ENCODE measurements at places on chromosomes 12 and 14. TPM values are rescaled to one million over a fixed set of nuclear protein-coding genes. Genes with fewer than 3 reads are reported as not detected.

SMOC1 gene
- 14.9 TPM for total RNA-seq

MYO1H gene
- total RNA-seq: 2.0 TPM

STYX gene
- 12.5 TPM for total RNA-seq

KRT82 gene
- total RNA-seq: not detected

MIP gene
- total RNA-seq: not detected

AQP6 gene
- 0.77 TPM for total RNA-seq

PLEK2 gene
- total RNA-seq: 0.76 TPM

SELPLG gene
- 4.5 TPM for total RNA-seq

DPF3 gene
- 23.3 TPM for total RNA-seq

PARPBP gene
- total RNA-seq: 0.81 TPM

NID2 gene
- total RNA-seq: 29.4 TPM

TMEM119 gene
- total RNA-seq: 4.3 TPM

TNFRSF1A gene
- 89.6 TPM for total RNA-seq

TAS2R9 gene
- total RNA-seq: not detected

LRCOL1 gene
- total RNA-seq: not detected

DNA sequence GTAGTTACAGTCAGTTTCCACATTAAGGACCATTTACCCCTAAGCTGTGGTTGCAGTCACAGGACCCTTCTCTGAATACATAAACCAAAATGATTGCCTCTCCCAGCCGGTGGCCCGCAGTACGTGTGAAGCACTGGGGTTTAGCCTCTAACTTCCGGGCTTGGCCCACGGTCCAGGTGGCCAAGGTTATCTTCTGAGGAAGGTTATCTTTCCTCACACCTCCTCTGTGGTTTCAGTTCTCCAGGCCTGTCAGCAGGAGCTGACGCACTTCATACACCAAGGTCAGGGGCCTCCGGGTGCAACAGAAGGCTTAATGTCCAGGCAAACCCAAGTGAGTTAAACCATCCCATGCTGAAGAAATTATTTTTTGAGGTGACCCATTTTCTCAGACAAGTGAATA, 291.0 kb upstream of the FKBP4 start:
- no peak for DNase-seq

- no peak for DNase-seq
These were observed 17.6 kb upstream of the TBC1D30 start for GRCh38 chr12:64806593-64807460.

GRCh38 chr14:59582845-59583509, 6.4 kb upstream of the CCDC175 start:
- DNase-seq: no peak

DNA sequence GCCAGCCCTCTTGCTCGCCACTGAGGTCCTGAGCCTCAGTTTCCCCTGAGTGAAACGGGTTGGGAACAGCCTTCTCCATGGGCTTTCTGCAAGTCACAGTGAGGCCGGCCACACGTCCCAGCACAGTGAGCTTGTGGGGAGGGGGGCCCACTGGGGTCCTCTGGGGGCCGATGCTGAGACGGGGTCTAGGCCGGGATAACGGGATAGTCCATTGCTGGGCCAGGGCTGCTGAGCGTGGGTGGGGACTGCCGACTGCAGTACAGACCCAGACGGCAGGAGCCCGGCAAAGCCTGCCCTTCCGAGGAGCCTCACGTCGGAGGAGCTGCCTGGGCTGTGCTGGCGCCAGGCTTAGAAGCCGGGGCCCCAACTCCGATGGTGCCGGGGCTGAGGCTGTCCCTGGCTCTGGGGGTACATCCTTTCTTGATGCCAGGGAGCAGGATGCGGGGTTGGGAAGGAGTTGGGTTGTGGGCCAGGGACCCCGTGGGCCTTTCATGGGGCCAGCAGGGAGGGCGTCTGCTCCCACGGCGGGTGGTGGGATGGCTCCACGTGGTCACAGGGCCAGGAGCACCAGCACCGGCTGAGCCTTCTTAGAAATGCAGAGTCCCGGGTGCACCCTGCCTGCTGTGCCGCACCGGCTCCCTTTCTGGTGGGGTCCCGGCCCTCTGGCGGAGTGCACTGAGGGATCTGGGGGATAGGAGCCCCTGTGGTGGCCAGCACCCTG, 24.2 kb downstream of the NOC4L start:
- peak; percentile 20 for DNase-seq

DNA sequence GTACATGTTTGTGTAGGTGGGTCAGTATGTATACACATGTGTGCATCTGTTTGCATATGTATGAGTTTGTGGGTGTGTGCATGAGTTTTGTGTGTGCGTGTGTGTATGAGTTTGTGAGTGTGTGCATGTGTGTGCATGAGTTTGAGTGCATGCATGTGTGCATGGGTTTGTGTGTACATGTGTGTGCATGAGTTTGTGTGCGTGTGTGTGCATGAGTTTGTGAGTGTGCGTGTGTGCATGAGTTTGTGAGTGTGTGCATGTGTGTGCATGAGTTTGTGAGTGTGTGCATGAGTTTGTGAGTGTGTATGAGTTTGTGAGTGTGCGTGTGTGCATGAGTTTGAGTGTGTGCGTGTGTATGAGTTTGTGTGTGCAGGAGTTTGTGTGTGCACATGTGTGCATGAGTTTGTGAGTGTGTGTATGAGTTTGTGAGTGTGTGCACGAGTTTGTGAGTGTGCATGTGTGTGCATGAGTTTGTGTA, 61.5 kb downstream of the FZD10 start:
- no peak for DNase-seq

DNA sequence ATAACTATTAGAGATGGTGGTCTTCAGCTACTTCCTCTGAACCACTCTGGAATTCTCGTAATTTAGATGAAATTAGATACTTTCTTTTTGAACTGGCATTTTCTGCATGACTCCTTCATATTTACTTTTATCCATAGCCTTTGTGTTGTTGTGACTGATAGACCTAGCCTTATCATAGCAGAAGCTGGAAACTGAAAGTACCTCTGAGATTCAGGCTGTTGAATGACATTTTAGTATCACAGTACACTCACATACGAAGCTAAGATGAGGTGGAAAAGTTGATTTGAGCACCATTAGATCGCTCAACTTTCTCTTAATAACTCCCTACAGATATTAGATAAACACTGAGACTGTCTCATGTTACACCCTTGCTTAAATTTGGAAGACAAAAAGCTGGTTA, 525.1 kb upstream of the FBXO33 start:
- DNase-seq: no peak

DNA sequence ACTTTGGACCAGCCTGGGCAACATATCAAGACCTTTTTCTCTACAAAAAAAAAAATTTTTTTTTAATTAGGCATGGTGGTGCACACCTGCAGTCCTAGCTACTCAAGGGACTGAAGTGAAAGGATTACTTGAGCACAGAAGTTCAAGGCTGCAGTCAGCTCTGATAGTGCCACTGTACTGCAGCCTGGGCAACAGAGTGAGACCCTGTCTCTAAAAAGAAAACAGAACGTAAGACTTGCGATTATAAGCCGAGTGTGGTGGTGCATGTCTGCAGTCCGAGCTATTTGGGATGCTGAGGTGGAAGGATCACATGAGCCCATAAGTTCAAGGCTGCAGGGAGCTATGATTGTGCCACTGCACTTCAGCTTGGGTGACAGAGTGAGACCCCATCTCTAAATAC, 76.0 kb downstream of the DENND5B start:
- no peak for DNase-seq

GRCh38 chr12:115424003-115424402, 740.0 kb upstream of the TBX3 start:
- DNase-seq: no peak

GRCh38 chr14:101499513-101499912, 61.8 kb upstream of the DIO3 start:
- peak; percentile 3 for DNase-seq

- no peak for DNase-seq
These were observed 34.6 kb upstream of the ANKRD9 start for GRCh38 chr14:102544046-102544746.

- DNase-seq: no peak
These were observed 95.2 kb downstream of the GTF2A1 start for GRCh38 chr14:81125536-81125935.

GRCh38 chr12:123808167-123808566, 46.1 kb downstream of the DNAH10 start:
- no peak for DNase-seq

GRCh38 chr12:3998968-3999792, 126.0 kb upstream of the PARP11 start:
- DNase-seq: no peak

DNA sequence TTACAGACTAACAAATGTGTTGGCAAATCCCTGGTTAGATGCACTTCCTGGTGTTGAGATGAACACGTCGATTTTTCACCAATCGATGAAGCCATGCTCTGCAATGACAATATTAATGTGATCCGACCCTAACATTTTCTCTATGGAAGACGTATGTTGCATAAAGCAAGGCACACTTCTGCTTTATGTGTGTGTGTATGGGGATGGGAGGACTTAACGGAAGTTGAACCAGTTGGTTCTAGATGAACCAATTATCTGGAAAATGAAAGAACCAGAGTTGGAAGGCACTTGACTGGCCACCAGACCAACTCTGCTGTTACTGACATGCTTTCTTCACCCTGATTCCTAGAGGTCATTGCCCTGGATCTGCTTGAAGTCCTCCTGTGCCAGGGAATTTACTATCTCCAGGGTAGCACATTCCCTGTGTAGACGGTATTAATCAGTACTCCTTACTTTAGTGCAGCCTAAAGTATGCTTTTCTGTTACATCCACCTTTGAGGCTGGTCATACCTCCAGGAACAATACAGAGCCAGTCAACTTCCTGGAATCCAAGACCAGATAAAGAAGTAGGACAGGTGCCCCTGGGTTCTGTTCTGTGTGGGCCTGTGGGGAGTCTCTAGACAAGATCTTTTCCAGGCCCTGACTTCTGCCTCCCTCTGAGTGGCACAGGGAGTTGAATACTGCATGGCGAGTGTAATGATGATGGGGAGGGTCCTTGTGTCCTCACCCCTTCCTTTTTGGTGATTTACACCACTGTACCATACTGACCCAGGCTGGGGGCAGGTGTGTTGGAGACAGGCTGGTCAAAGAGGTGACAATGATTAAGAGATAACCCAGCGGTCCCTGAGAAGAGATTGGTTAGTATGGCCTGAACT, 4.1 kb downstream of the SDR39U1 start:
- no peak for DNase-seq

- no peak for DNase-seq
These were observed at the start of gene SLC6A15 for GRCh38 chr12:84912198-84913128. Gene SLC6A15 (minus strand): TSS chr12:84912799. CDS start chr12:84892120, 20,679 bp downstream.

GRCh38 chr12:104026841-104027599, 23.0 kb downstream of the GLT8D2 start:
- DNase-seq: no peak

DNA sequence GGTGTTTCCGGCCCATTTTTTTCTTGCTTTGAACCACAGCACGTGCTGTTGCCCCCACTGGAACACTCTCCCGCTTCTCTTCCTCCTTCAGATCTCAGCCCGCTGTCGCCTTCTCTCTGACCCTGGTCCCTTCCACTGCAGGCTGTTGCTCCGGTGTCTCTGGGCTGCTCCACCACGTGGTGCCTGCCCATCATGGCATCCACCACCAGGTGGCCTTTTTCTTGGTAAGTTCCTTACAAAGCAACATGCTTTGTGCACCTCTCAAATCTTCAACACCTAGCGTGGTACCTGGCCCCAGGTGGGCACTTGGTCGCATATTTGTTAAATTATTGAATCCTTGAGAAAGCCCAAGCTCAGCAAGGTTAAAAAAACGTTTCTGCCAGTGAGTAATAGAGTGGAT, 19.1 kb downstream of the TUNAR start:
- no peak for DNase-seq

GRCh38 chr12:62284749-62285148, 24.5 kb downstream of the USP15 start:
- DNase-seq: no peak

DNA sequence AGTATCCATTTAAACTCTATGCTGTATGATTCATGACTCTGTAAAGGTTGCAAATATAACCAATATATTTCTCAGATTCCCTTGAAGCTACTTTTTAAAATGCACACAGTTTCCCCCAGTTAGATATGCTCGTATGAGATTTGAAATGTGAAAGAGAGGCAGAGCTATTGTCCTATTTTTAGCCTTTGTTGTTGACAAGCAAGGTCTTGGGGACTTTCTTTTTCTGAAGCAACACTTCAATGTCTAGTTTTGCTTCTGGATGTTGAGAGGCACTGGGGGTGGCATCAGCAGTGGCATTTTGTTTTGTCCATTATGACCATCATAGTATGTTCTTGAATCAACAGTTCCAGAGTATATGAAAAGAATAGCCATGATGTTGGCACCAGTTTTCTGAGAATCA, 63.4 kb downstream of the ASCL1 start:
- no peak for DNase-seq

GRCh38 chr12:42284876-42285275, 41.0 kb downstream of the ZCRB1 start:
- no peak for DNase-seq

DNA sequence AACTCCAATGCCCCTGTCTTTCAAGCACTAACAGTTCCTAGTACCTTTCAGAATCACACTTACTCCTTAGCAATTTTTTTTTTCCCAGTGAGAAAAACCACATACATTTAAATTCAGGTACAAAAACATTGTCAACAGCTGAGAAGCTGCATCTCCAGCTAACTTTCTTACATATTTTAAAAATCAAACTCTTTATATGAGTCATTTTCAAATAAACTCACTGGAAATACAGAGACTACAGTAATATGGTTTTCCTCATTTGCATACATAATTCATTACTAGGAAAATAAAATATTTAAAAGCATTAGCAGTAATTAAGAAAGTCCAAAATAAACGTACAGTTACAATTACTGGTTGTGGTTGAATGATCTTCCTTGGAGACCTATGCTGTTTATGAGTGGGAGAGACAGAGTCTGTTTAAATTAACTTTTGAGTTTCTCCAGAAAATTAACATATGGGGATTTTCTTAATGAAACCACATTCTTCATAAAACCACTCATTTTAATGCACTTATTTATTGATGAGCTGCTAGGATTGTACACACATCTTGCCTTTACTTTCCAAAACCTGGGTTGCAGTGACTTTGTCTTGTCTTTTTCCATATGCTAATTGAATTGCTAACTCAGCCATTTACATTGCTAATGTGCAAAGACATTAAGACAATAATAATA, 9.8 kb downstream of the MUCL1 start:
- DNase-seq: no peak

- no peak for DNase-seq
These were observed 420.1 kb downstream of the DIO2 start for GRCh38 chr14:79791055-79791732.

- DNase-seq: no peak
These were observed 38.9 kb downstream of the CCDC59 start for GRCh38 chr12:82319276-82319675.

DNA sequence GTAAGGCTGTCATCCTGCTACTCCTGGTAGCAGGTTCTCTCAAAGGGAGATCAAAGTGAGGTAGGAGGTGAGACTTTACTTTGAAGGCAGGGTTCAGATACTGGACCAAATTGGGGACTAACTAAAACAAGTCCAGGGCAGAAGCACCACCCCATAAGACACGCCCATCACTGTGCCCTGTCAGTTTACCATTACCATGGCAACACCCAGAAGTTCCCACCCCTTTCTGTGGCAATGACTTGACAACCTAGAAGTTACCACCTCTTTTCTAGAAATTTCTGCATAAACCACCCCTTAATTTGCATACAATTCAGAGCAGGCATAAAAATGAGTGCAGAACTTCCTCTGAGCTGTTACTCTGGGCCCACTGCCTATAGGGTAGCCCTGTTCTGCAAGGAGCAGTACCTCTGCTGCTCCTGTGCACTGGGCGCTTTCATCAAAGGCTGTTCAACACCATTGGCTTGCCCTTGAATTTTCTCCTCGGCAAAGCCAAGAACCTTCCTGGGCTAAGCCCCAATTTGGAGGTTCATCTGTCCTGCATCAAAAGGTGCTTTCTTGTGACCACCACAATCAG, 64.8 kb upstream of the MAX start:
- no peak for DNase-seq
